ENCODE measurements at places on chromosomes 2 and 18.
A peak's percentile ranks its signal among the peaks of the same experiment; 100 is the strongest.

GRCh38 chr18:55452123-55452611, 135.8 kb downstream of the TCF4 start:
- DNase-seq = no peak

DNA sequence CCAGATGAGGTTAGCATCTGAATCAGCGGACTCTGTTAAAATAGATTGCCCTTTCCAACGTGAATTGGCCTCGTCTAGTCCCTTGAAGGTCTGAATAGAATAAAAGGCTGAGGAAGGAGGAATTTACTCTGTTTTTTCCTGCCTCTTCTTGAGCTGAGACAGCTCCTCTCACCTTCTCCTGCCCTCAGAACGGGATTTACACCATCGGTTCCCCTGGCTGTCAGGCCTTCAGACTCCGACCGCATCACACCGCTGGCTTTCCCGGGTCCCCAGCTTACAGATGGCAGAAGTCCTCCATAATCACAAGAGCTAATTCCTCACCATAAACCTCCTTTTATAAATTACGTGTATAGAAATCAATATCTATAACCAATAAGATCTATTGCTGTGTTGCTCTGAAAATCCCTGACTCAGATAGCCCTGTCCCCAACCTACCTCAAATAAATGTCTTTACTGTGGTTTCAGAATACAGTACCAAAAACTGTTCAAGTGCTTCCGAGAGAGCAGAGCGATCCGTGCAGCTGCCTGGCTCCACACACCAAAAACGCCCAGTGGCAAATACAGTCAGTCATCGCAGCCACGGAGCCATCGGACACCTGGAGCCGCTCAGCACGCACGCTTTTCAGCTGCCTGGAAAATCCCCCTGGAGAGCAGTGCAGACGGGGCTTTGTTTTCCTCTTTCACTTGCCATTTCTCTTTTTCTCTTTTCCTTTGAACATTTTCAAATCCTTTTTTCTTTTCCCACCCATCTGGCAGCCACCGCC, 196.9 kb downstream of the NRP2 start:
- DNase-seq = no peak

DNA sequence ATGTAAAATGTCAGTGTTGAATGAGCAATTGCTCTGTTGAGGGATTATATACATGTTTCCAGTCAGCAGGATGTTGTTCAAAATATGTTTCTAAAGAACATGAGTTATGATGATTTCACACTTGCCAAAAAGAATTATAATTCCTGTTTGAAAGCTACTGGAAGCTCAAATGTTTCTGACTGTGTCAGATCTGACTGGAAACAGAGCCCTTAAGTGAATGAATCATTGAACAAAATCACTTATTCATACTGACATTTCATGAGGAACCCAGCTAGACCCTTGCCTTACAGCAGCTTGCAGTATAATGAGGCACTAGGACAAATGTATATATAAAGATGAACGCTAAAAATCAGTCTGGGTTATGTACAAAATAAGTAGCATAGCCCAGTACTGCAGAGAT, 35.4 kb upstream of the ITGAV start:
- DNase-seq = no peak

GRCh38 chr2:121049950-121050585, 234.9 kb downstream of the TFCP2L1 start:
- DNase-seq = no peak

DNA sequence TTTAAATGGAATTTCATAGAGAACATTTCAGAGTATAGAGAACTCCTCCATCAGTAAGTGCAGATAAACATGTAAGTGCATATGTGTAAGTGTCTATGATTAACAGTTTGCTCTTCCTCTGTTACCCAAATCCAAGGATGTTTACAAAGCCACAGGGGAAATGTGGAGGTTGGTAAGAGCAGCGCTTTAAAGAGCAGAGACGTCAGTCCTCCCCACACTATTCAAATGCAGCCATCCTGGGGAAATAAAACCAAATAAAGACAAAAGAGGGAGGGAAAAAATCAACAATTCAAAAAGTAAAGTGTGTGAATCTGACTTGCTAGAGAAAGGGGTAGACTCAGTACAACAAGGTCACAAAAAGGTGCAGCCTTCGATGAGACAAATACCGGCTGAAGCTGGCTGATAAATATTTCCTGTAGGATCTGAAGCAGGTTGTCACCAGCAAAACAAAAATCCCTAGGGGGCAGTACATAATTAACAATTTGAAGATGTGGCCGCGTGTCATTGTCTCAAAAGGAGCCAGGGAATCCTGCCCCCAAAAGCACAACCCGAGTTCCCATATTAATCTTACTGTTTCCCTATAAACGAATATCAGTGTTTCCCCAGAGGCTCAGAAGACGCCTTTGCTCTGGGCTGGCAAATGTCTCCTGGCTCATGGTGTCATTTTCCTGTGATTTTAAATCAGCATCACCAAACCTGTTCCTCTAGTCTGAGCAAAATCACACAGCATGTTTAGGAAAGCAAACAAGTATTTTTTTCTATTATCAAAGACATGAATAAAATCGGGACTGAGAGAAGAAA, 216.5 kb downstream of the CDCA7 start:
- peak; percentile 64 for DNase-seq

DNA sequence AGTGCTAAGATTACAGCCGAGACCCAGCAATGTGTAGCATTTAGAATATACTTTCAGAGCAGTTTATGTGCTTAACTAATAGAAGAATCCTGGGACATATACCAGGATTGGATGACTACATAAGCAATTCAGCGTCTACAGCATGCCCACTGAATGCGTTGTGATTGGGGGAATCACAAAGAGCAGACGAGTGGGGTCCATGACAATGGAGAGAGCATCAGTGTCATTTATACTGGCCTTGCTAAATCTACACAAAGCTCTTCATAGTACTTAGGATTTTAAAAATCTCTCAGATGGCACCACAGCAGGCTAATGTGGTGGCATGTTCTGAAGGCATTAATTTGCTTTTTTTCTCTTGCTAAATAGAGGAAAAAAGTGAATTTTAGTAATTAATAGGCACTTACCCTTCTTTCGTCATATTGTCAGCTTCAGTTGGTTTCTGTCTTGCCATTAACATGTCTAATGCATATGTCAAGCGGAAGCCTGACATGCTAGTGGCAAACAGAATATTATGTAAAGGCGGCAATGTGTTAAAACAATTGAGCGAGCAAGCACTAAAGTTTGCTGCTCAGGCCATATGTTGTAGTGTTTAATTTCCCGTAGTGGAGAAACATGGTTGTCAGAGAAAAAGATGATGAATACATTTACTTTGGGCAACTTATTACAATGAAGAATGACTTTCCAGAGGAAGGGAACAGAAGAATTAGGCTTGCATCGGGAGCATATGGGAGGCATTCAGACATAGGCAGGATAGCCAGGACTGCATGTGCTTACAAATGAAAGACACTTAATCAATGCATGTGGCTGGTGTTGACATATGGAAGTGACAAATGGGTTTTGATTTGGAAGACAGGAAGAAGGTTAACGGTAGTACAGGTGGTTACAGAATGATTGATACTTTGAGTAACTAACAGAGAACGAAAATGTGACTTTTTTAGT, 145.2 kb downstream of the ICOS start:
- no peak for DNase-seq

GRCh38 chr2:80002568-80003157, 301.9 kb downstream of the LRRTM1 start:
- no peak for DNase-seq

- DNase-seq = no peak
Observed at GRCh38 chr18:47331026-47331425, 79.6 kb upstream of the SKOR2 start.

DNA sequence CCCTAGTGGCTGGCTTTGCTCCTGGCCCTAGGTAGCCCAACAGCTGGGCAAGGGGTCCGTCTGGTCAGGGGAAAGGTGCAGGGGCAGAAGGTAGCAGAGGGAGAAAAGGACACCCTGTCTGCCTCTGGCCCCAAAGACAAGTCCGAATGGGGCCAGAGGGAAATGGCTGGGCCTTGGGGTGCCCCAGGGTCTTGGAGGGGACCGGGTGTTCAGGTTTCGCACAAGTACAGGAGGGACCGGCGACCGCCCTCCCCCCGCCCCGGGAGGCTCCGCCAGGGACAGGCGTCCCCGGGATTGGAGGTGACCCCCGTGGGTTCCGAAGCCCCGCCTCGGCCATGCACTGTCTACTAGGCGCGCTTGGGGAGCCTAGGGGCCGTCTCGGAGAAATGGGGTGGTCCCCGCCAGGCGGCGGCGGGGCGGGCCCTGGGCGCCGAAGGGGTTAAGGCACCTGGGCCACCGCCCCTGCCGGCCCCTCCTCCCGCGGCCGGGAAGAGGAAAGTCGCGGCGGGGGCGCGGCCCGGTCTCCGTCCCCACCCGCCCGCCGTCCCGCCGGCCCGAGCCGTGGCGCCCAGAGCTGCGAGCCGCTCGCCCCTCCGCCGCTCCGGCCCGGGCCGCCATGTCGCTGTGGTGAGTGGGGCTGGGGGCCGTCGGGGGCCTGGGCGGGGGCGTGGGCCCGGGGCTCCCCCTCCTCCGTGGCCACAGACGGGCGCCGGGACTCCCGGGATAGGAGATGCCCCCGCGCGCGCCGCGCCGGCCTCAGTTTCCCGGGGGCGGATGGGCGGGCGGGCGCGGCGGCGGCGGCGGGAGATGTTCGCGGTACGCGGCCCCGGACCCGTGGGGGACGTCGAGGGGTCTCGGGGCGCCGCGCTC, at the start of gene B3GNT7:
Gene B3GNT7, plus strand, starts transcription at position 523 of the 870 bp plus-strand sequence. Its CDS starts 94 bp downstream, at position 617.
- no peak for DNase-seq

- DNase-seq = no peak
Observed at GRCh38 chr2:107402330-107402729, 424.4 kb upstream of the RGPD4 start.

- no peak for DNase-seq
Observed at GRCh38 chr18:45213040-45213333, 402.3 kb upstream of the SLC14A2 start.

GRCh38 chr2:28778392-28778791, 26.8 kb downstream of the PPP1CB start:
- DNase-seq = no peak

GRCh38 chr2:222722327-222722946, 51.0 kb downstream of the MOGAT1 start:
- DNase-seq = no peak

DNA sequence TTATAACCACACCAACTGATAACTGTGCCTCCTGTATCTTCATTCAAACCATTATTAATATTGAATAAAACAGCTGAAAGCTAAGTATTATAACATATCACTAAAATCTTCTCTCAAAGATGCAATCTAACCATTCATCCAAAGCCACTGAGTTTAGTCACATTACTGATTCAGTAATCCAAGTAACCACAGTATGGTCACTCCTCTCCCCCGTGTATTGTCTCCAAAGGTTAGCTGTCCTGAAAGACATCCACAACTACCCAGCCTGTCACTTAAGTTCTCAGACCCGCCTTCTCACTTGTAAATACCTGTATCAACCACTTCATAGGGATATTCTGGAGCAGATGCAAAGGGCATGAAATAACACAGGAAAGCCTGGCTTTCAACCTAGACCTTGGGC, 213.4 kb upstream of the BOD1L2 start:
- DNase-seq = no peak

GRCh38 chr18:74139888-74140287, 7.7 kb downstream of the FBXO15 start:
- peak; percentile 72 for DNase-seq
